ENCODE measurements at places on chromosomes 6 and 20.

DNA sequence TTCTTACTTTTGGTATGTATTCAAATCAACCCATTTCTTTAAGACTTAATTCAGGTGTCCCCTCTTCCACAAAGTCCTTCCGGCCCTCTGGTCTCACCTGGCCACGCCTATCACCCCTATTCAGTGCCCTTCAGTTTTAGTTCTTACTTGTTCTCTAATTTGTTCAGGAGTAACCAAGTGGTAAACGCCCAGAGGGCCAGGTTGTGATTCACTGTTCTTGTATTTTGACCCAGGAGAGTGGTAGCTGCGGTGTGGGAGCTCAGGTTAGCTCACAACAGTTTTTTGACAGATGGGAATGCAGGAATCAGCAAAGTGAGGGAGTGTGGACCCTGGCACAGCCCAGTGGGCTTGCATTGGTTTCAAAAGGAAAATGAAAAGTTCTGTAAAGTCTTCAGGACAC lies 81.7 kb upstream of the RIPOR2 start:
- no peak for DNase-seq

GRCh38 chr20:1934721-1935573 lies 39.7 kb downstream of the SIRPA start:
- no peak for DNase-seq

DNA sequence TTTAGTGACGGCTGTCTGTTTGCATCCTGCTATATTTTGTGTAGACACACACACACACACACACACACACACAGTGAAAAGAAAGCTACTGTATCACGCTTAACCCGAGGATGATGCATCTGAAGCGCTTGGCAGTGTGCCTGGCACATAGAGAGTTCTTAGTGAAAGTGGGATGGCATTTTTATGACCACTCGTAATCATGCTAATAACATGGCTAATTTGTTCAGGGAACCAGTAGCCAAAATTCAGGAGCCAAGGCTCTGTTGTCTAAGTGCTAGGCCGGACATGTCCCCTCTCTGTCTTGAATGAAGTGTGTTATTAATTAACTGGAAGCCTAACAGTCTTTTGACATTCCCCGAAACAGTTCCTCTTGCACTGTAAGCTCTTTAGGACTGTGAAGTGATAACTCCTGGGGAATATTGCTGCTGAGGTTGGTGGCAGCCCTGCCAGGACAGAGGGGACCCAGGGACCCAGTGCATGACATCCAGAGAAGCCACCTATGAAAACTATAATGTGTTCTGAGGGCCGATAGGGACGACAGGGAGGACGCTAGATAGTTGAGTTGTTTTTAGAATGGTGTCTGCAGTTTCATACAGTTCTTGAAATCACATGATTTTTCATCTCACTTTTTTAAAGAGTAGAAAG lies 45.0 kb upstream of the IRF4 start:
- no peak for DNase-seq

GRCh38 chr6:97923249-97923648 lies 640.2 kb upstream of the MMS22L start:
- no peak for DNase-seq

- DNase-seq, result no peak
These were observed 124.5 kb downstream of the TAF4 start for GRCh38 chr20:61940976-61941720.

DNA sequence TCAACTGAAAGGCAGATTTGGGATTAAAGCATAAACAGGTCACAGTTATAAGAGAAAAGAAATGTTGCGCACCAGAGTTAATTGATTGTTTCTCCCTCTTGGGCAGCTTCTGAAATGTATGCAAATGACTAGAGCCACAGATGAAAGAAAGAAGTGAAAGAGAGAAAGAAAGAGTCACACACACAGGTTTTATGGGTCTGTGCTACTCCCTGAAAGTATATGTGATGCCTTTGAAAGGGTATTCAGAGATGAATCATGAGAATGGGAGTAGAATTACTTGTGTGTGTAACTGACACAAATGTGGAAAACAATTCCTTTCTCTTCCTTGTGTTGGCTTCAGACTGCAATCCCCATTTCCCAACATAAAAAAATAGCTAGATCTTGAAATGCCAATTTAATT lies 196.9 kb downstream of the FOXA2 start:
- no peak for DNase-seq

DNA sequence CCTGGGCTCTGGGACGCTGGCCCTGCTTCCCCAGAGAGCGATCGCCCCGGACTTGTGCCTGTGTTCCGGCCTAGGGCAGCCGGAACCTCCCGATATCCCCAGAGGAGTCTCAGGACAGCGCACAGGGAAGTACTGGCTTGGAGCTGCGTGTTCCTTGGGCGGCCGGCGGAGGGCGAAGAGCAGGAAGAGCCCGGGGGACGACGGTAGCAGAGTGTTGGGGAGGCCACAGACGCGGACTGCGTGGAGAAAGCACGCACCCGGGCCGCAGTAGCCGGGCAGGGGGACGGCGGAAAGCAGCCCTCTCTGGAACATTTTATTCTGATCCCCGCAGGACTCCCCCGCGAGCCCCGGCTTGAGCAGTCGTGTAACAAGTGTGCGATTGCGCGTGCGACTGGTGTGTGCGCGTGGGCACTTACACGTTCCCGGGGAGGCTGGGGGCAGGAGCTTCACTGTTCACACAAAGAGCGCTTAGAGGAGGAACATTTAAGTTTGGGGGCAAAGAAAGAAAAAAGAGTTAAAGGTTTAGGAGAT lies 36.1 kb downstream of the NCR2 start:
- DNase-seq, result peak; percentile 58

DNA sequence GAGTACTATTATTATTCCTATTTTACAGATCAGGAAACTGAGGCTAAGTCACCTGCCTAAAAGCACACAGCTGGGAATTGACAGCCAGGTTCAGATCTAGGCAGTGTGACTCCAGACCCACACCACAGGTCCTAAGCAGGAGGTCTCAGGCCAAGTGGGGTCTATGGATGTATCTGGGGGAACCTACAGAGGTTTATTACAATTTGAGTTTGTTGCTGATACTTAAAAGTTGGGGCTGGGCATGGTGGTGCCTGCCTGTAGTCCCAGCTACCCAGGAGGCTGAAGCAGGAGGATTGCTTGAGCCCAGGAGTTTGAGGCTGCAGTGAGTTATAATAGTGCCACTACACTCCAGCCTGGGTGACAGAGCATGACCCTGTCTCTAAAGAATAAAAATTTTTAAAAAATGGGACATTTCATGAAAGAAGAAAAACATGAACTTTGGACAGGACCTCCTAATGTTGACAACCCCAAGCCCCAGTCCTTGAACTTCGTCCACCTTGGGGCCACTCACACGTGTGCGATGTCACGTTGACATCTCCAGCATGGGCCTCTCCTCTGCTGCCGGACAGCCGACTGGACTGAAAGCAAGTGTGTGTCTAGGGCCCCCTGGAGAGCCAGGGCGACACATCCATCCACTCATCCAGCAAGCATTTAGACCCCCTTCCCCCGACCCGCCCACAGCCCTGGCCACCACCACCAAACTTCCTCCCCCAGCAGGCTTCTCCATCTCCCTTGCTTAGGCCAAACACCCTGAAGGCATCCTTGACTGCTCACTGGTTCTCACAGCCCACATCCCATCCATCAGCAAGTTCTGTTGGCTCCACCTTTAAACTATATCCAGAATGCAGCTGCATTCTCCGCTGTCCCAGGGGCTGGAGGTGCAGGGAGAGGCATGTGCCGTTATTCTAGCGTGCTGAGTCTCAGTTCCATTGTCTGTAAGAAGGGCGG lies 40.0 kb downstream of the NOL4L start:
- DNase-seq, result no peak

GRCh38 chr20:14415467-14415866 lies 78.1 kb upstream of the FLRT3 start:
- no peak for DNase-seq

GRCh38 chr6:75077701-75078100 lies 128.2 kb downstream of the COL12A1 start:
- no peak for DNase-seq

DNA sequence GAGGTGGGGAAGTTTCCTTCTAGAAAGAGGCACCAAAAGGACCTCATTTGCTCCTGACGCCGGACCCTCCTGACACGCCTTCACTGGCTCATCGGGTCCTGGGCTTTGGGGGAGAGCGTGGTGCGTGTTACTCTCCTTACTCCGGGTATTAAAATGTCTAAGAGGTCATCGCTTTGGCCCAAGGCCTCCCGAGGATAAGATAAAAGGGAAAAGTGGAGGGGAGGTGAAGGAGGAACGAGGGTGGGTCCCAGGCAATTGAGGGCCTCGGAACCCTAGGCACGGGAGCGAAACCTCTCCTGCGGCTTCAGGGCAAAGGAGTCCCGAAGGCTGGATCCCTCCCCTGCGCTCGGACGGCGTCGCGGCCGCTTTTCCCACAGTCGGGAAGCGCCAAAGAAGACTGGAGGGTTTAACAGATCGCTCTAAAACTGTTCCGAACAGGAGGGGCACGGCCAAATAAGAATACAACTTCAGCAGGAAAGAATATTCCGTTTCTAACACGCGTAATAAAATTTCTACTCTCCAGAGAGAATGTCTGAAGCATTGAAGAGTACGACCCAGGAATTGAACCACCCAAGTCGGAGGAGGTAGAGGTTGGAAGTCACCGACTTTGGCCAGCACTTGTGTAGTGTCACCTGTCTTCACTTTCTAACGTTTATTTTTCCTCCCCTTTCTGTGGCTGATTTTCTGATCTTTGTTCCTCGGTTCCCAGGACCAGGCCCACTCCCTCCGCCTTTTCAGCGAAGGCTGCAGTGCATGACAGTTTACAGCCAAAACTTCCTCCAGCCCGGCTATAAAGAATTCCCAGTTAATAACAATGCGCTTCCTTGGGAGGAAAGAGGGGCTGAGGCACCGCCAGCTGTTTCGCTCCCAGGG lies 2.1 kb upstream of the TBXT start:
- no peak for DNase-seq

DNA sequence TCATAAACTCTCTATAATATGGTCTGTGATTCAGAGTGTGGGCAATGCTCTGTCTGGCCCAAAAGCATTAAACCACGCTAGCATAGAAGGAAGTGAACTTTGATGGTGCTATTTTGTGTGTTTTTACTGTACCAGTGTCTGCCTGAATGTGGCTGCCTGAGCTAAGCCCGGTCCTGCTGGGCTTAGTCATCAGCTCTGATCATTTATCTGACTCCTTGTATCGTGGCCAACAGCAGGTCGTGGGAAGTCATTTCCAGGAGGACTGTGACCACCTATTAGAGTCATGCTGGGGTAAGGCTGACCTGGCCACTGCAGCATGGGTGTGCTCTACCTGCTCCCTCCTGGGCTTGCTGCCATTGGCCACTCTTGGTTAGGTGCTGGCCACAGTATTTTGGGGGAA lies 239.1 kb upstream of the CEP162 start:
- no peak for DNase-seq

DNA sequence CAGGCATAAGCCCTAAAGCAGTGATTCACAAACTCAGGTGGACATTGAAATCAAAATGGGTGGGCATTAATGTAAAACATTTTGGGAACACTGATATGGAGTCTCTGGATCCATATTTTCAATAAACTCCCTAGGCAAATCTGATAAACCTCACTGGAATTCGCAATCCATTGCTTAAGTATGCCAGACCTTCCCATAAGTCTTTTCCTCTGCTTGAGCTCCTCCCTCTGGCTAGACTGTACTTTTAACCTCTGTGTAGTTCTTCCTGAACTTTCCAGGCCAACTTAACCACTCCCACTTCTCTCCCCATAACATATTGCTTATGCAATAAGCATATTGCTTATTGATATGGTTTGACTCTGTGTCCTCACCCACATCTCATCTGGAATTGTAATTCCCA lies 629.7 kb upstream of the IMPG1 start:
- DNase-seq, result no peak

- no peak for DNase-seq
These were observed 52.4 kb upstream of the ARMH2 start for GRCh38 chr6:24851086-24851485.

- no peak for DNase-seq
These were observed 90.5 kb upstream of the FERMT1 start for GRCh38 chr20:6213311-6213710.

DNA sequence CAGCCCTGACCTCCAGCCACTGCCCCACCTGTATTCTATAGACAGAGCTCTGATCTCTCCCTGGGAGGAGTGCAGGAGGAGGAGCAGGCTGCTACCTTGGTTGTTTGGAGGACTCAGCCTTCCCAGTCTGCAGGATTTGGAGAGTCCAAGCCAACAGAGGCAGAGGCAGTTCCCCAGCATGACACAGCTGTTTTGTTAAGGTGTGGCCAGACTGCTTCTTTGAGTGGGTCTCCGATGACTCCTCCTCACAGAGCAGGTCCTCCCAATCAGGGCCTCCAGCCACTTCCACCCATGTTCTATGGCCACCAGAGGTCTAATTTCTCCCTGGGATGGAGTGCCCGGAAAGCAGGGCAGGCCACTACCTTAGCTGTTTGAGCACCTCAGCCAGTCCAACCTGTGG lies 203.5 kb downstream of the HACE1 start:
- DNase-seq, result no peak

GRCh38 chr6:28988536-28989311 lies 16.4 kb downstream of the ZNF311 start:
- DNase-seq, result no peak

DNA sequence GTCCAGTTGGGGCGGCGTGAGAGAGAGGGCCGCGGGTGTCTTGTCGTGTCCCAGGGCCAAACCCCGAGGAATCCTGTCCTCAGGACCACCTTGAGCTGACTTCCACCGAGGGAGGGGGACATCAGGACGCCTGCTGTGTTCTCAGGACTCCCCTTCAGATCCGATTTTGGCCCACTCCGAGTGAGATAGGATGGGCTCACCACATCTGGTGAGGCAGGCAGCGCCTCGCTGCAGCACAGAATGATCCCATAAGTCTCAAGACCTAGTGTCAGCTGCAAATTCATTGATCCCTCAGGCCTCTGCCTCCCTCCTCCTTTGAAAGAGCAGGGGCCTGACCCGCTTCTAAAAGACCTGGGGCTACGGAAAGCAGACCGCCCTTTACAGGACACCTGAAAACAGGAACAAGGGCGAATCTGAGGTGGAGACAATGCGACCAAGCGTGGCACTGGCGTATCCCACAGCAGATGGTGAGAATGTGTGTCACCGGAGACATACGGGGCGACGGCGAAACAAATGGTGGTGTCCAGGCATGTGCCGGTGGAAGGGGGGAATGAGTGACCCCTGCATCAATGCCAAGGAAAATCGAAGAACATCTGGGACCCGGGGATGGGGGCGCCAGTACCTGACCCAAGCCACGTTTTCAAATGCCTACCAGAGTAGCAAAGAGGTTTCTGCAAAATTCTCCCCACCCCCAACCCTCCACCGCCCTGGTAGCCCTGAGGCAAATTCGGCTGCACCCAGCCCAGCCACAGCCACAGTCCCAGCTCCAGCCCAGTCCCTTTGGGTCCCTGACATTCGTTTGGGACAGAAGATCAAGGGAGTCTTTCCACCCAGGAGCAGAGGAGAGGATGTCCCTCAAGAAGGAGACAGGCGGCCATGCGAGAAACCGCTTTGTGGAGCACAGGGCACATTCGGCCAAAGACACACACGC lies 162.1 kb upstream of the ZNF337 start:
- DNase-seq, result no peak

DNA sequence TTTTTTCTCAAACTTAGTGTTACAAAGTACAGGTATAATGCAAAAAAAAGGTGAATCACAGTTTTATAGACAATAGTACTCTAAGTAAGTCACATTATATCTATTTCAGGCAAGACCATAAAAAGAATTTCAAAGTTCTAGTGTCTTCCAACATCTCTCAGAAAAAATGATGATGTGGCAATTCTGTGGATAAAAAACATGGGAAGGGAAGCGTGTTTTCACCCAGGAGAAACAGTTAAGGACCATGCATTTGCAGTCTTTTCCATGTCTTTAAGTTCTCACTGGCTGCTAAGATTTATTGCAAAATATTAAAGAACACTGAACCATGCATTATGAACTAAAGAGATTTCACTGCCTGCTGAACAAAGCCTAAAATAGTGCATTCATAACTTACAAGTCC lies 1.8 kb downstream of the SSR1 start:
- no peak for DNase-seq

GRCh38 chr6:159976686-159977254 lies 7.9 kb downstream of the IGF2R start:
- no peak for DNase-seq

Data from head of caudate nucleus (tissue), 42 donors.